ENCODE measurements at places on chromosomes 7 and 10. TPM values are rescaled to one million over a fixed set of nuclear protein-coding genes. Genes with fewer than 3 reads are reported as not detected.

CAV2 gene
- not detected for polyA plus RNA-seq

OIT3 gene
- polyA plus RNA-seq = not detected

DNA sequence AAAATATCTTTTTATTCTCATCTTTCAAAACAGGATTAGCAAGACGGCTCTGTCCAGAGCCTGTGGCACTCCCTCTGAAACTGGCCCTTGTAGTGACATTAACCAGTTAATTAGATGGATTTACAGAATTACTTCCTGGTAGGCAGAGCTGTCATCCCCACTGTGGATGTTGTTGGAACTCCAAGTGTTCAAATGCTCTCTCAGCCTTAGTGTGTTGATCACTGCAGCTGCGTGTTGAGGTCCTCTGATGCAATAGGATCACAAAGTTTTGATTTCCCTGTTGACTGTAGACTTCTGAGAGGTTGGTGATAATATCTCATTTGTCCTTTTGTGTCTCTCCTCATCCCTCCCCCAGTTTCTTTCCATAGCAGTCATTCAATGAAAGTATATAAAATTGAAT, 117.3 kb upstream of the CDK6 start:
- H3K36me3 ChIP-seq = peaks cover 14% of the 10 kb centered on the region
- no peak overlapping the region for H3K4me3 ChIP-seq
- no peaks in the 10 kb centered on the region for H3K4me1 ChIP-seq
- no peak for DNase-seq
- H3K27ac ChIP-seq = no peak overlapping the region

NPTX2 gene
- not detected for polyA plus RNA-seq

DNA sequence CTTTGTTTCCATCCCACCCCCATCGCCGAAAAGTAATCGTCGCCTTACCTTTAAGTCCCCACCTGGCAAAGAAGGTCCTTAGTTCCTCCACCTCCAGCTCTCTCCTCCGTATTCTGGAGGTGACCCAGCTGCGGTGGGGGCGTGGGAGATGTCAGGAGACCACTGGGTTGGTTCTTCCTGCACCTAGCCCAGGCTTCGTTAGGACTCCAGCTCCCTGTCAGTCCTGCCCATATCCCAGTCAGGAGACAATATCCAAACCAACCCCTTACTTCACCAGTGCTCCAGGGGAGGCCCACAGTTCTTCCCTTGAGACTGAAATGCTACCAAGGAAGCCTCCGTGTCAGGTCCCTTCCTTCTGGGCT, 693 bp downstream of the ADIRF start:
- peak overlapping the region; percentile 50 for H3K4me3 ChIP-seq
- peaks cover 19% of the 10 kb centered on the region for H3K4me1 ChIP-seq
- H3K27ac ChIP-seq = peak overlapping the region; percentile 72
- peaks cover 2% of the 10 kb centered on the region for H3K27me3 ChIP-seq

- H3K4me3 ChIP-seq = no peak overlapping the region
Measured at GRCh38 chr7:133869556-133869955, 257.6 kb upstream of the LRGUK start.

DNA sequence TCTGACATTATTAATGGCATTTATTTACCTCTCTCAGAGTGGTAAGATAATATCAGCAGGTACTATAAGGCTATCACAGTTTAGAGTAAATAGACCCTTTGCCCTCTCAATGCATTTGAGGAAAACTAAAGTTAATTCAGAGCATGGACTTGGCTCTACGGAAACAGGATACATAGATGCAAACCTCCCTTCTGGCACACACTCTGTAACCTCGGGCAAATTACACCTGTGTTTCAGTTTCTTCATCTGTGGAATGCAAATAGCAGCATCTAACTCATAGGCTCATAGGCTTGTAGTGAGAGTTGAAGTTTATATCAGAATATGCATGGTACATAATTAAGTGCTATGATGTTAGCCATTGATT, 5.6 kb downstream of the RAPGEF5 start:
- peaks cover 15% of the 10 kb centered on the region for H3K36me3 ChIP-seq
- DNase-seq = no peak
- no peaks in the 10 kb centered on the region for H3K4me1 ChIP-seq
- H3K4me3 ChIP-seq = no peak overlapping the region
- H3K27me3 ChIP-seq = peaks cover 26% of the 10 kb centered on the region
- H3K27ac ChIP-seq = no peak overlapping the region

ANXA8L1 gene
- polyA plus RNA-seq = not detected

DNA sequence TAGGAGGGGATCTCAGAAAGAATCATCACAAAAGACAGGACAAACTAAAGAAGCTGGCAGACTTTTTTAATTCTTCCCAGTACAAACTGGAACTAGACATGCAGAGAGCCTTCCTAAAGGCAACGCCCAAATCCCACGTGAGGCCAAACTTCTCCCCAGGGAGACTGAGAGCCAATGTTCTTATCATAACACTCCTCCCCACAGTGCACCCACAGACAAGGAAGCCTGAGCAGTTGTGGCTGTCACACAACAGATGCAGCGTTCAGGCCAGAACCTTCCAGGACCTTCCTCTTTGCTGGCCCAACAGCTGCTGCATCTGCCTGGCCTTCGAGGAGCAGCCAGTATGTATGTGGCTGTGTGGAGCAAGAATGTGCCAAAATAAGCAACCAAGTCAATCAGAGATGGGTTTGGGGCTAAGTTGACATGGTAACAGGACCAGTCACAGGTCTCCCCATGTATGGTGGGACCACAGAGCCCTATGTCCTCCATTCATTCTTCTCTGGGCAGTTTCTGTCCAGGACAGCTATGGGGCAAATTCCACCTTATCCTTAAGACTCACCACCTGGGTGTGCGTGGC, 34.9 kb downstream of the SRPK2 start:
- no peaks in the 10 kb centered on the region for H3K36me3 ChIP-seq
- no peaks in the 10 kb centered on the region for H3K27me3 ChIP-seq
- no peak for DNase-seq
- peak overlapping the region; percentile 79 for H3K4me3 ChIP-seq
- peaks cover 67% of the 10 kb centered on the region for H3K4me1 ChIP-seq

DNA sequence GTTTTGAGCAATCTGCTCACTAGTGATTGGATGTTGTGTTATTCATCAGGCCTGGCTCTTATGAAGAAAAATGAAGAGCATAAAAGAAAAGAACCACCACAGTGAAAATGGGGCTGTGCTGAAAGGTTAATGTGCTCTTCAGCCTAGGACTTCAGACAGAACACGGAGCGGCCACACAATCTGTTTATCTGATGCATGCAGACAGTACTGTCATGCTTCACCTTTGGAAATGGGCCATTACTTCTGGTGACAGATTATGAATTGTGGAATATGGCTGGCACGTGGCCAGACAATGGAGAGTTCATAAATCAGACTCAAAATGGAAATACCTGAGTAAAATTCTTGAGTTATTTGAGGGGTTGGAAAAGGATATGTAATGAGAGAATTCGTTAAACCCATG, 86.0 kb upstream of the NOBOX start:
- H3K4me3 ChIP-seq = no peak overlapping the region
- no peaks in the 10 kb centered on the region for H3K4me1 ChIP-seq
- peaks cover 37% of the 10 kb centered on the region for H3K36me3 ChIP-seq
- no peak for DNase-seq
- no peak overlapping the region for H3K27ac ChIP-seq

DNA sequence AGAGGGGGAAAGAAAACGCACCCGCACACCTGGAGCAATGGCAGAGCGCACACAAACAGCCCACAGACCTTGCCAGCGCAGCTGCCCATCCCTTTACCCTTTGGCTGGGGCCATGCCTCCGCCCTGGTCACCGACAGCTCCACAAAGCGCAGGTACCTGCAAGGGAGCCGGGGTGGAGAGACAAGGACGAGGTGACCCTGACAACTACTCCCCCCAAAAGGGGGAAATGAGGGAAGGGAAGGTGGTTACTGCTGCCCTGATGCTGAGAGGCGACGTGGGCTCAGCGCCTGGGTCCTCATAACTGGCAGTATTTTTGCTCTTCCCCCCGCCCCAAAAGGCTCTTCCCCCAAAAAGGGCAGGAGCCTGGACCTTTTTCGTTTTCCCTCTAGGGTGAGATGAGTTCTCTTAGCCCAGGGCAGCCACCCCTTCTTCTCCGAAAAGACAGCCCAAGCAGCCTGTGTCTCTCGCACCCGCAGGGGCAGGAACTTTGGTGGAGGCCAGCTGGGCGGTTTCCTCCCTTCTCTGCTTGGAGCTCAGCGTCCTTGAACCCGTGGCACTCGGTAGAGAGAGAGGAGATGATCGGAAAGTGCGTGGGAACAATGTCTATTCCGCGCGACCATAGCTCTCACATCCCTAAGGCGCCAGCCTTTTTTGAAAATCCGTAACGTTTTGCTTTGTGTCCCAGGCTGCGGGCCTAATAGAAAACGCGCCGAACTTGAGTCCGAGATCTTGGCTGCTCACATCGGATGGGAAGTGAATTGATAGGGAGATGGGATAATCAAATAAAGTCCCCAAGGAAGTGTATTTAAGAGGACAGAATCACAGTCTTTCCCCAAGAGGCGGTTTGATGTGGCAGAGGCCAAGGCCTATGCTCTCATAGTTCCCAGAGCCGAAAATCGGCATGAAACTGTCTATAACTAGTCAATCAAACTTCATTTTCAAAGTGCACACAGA, 1.0 kb downstream of the NKX2-3 start:
- no peak overlapping the region for H3K27ac ChIP-seq
- peaks cover 91% of the 10 kb centered on the region for H3K27me3 ChIP-seq
- no peak overlapping the region for H3K4me3 ChIP-seq
- no peaks in the 10 kb centered on the region for H3K36me3 ChIP-seq
- DNase-seq = no peak

- DNase-seq = no peak
- H3K36me3 ChIP-seq = no peaks in the 10 kb centered on the region
- H3K27ac ChIP-seq = no peak overlapping the region
- no peaks in the 10 kb centered on the region for H3K4me1 ChIP-seq
- H3K27me3 ChIP-seq = peaks cover 4% of the 10 kb centered on the region
Measured at GRCh38 chr10:92381543-92381954, 90.6 kb downstream of the MARCHF5 start.

DNA sequence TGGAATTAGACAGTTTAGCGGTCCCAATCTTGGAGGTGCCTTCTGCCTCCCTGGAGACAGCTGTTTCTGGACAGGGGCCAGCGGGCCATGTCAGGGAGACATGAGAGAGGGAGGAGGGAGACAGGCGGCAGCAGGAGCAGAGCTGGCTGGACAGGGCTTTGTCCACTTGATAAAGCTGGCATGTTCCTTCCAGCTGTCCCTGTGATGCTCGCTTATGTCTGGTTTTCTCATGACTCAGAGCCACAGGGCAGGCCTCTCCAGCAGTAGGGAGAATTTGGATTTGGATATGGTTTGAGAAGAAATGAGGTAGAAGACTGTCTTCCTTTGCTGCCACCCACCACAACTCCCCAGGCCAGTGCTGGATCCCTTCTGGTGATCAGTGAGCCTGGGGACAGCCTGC, 51.7 kb upstream of the SORCS3 start:
- DNase-seq = no peak
- H3K4me3 ChIP-seq = no peak overlapping the region
- H3K36me3 ChIP-seq = no peaks in the 10 kb centered on the region
- peaks cover 19% of the 10 kb centered on the region for H3K4me1 ChIP-seq

RET gene
- polyA plus RNA-seq = not detected

- H3K27me3 ChIP-seq = no peaks in the 10 kb centered on the region
- H3K27ac ChIP-seq = no peak overlapping the region
- no peaks in the 10 kb centered on the region for H3K36me3 ChIP-seq
- H3K4me3 ChIP-seq = no peak overlapping the region
- no peak for DNase-seq
- H3K4me1 ChIP-seq = no peaks in the 10 kb centered on the region
Measured at GRCh38 chr7:80844916-80845315, 73.9 kb downstream of the SEMA3C start.

GRCh38 chr10:91108820-91109219, 111.6 kb upstream of the PCGF5 start:
- no peaks in the 10 kb centered on the region for H3K27me3 ChIP-seq
- no peak overlapping the region for H3K27ac ChIP-seq
- H3K36me3 ChIP-seq = peaks cover 4% of the 10 kb centered on the region
- peaks cover 13% of the 10 kb centered on the region for H3K4me1 ChIP-seq
- DNase-seq = no peak
- no peak overlapping the region for H3K4me3 ChIP-seq

DNA sequence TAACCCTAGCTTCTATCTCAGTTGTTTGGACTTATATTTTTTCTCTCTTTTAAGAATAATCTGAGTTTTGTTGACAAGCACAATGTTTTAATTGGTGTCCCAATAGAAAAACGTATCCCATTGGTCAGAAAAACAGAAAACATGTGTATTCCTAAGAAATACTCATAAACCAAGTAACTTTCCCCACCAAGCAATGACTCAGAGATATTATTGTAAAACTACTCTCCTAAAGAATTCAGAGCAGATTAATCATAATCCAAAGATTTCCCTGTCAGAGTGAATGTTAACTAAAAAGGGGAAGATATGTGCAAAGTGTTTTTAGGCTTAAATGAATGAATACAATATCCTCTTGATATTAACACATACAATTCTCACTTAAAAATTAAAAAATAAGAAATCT, 29.4 kb upstream of the MBL2 start:
- H3K27ac ChIP-seq = no peak overlapping the region
- DNase-seq = no peak
- H3K4me1 ChIP-seq = no peaks in the 10 kb centered on the region
- no peak overlapping the region for H3K4me3 ChIP-seq
- H3K36me3 ChIP-seq = no peaks in the 10 kb centered on the region

DNA sequence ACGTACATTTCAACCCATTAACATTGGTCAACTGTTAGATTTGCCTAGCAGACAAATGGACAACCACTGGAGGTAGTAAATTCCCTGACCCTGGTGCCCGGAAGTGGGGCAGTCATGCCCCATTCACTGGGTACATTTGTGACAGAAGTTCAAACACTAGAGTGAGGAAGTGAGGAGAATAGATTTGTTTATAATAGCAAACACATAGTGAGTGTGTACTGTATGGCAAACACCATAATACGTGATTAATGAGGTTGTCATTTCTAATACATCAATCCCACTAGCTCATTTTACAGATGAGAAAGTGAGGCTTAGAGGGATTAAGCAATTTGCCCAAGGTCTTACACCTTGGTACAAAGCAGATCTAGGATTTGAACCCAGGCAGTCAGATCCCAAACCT, 181.9 kb upstream of the MKLN1 start:
- no peaks in the 10 kb centered on the region for H3K4me1 ChIP-seq
- no peak for DNase-seq
- peaks cover 3% of the 10 kb centered on the region for H3K27me3 ChIP-seq
- no peak overlapping the region for H3K4me3 ChIP-seq
- H3K36me3 ChIP-seq = no peaks in the 10 kb centered on the region
- no peak overlapping the region for H3K27ac ChIP-seq

GBF1 gene
- 10.7 TPM for polyA plus RNA-seq

PAPOLB gene
- polyA plus RNA-seq = not detected

GRCh38 chr7:22647451-22648257, 79.3 kb upstream of the IL6 start:
- H3K4me1 ChIP-seq = no peaks in the 10 kb centered on the region
- no peak overlapping the region for H3K27ac ChIP-seq
- DNase-seq = no peak
- peaks cover 4% of the 10 kb centered on the region for H3K27me3 ChIP-seq
- no peak overlapping the region for H3K4me3 ChIP-seq

SP8 gene
- polyA plus RNA-seq = not detected

- no peaks in the 10 kb centered on the region for H3K4me1 ChIP-seq
- no peak overlapping the region for H3K4me3 ChIP-seq
- peaks cover 11% of the 10 kb centered on the region for H3K27me3 ChIP-seq
- no peaks in the 10 kb centered on the region for H3K36me3 ChIP-seq
Measured at GRCh38 chr7:95907337-95907736, 135.0 kb downstream of the DYNC1I1 start.

KLF14 gene
- not detected for polyA plus RNA-seq

- no peak overlapping the region for H3K4me3 ChIP-seq
- no peaks in the 10 kb centered on the region for H3K4me1 ChIP-seq
- no peaks in the 10 kb centered on the region for H3K27me3 ChIP-seq
- no peak for DNase-seq
- H3K36me3 ChIP-seq = peaks cover 14% of the 10 kb centered on the region
Measured at GRCh38 chr7:134900166-134900982, 85.9 kb upstream of the AGBL3 start.

ABCA13 gene
- polyA plus RNA-seq = not detected
